ENCODE measurements at places on chromosomes 5 and 9. TPM values are rescaled to one million over a fixed set of nuclear protein-coding genes. Genes with fewer than 3 reads are reported as not detected.

The TAS2R1 gene
- not detected for total RNA-seq

The IL33 gene
- not detected for total RNA-seq

DNA sequence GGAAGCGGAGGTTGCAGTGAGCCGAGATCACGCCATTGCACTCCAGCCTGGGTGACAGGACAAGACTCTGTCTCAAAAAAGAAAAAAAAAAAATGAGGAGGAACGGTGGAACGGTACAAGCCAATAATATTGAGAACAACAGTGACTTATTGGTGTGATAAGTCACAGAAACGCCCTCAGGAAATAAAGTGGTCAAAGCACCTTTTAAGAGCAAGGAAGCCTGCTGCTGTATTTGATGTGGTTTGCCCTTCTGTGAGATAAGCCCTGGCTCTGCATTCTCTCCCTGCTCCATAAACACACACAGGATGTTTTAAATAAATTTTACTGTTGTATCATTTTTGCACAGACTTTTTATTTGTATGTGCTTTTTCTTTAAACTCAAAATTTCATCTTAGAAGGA lies 269.9 kb upstream of the MSX2 start:
- peak overlapping the region; percentile 5 for H3K4me3 ChIP-seq
- peaks cover 17% of the 10 kb centered on the region for H3K4me1 ChIP-seq
- H3K36me3 ChIP-seq = no peaks in the 10 kb centered on the region
- no peak for DNase-seq
- H3K27ac ChIP-seq = peak overlapping the region; percentile 35

GRCh38 chr5:8720506-8720905 lies 825.4 kb downstream of the SEMA5A start:
- no peak overlapping the region for H3K27ac ChIP-seq
- H3K27me3 ChIP-seq = no peaks in the 10 kb centered on the region
- no peak for DNase-seq
- no peaks in the 10 kb centered on the region for H3K4me1 ChIP-seq
- no peak overlapping the region for H3K4me3 ChIP-seq

- H3K27ac ChIP-seq = no peak overlapping the region
- no peaks in the 10 kb centered on the region for H3K4me1 ChIP-seq
- no peaks in the 10 kb centered on the region for H3K36me3 ChIP-seq
- no peak for DNase-seq
- H3K4me3 ChIP-seq = no peak overlapping the region
Observed at GRCh38 chr9:109423877-109424276, 74.2 kb downstream of the PTPN3 start.

DNA sequence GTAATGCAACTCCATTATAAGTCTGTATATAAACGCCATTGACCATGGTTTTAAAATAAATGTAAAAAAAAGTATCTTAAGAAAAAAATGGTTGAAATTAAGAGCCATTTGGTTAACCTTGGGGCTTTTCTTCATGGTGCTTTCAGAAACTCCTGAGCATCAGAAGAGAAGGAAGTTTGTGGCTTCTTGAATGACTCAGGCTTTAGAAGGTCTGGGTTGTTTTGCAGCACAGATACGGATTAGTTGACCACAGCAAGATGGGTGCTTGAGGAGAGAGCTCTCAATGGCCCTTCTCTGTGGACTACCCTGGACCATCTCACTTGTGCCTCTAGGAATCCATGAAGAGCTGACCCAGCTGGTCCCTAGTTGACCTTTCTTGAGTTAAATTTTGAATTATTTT lies 189.5 kb downstream of the TMEM38B start:
- H3K4me3 ChIP-seq = no peak overlapping the region
- no peak overlapping the region for H3K27ac ChIP-seq

- no peak for DNase-seq
- H3K27me3 ChIP-seq = no peaks in the 10 kb centered on the region
- H3K36me3 ChIP-seq = no peaks in the 10 kb centered on the region
- no peak overlapping the region for H3K27ac ChIP-seq
- H3K4me1 ChIP-seq = no peaks in the 10 kb centered on the region
Observed at GRCh38 chr9:78985084-78985738, 586.6 kb upstream of the TLE4 start.

DNA sequence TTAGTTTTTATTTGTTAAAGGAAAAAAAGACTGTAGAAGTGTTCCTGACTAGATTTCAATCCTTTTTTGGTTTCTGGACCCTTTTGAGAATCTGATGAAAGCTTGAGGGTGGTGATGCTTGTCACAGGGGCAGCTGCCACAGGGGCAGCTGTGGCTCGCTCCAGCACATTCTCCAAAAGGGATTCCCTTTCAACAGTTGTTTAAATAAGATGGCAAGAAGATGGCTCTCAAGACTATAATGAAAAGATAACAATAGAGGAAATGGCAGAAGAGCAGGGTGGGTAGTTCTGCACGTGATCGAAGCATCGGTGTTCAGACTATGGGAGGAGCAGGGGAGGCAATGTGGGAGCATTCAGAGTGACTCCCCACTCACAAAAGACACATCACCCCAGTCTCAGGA lies 46.5 kb upstream of the TNFAIP8 start:
- peak overlapping the region; percentile 61 for H3K27ac ChIP-seq
- H3K27me3 ChIP-seq = no peaks in the 10 kb centered on the region
- peaks cover 56% of the 10 kb centered on the region for H3K4me1 ChIP-seq
- no peak overlapping the region for H3K4me3 ChIP-seq
- H3K36me3 ChIP-seq = peaks cover 3% of the 10 kb centered on the region

Measured in natural killer cell (primary cell).